ENCODE measurements at places on chromosomes 7 and 10.

GRCh38 chr7:28990200-28990960, 32.2 kb upstream of the TRIL start:
- DNase-seq, result no peak

DNA sequence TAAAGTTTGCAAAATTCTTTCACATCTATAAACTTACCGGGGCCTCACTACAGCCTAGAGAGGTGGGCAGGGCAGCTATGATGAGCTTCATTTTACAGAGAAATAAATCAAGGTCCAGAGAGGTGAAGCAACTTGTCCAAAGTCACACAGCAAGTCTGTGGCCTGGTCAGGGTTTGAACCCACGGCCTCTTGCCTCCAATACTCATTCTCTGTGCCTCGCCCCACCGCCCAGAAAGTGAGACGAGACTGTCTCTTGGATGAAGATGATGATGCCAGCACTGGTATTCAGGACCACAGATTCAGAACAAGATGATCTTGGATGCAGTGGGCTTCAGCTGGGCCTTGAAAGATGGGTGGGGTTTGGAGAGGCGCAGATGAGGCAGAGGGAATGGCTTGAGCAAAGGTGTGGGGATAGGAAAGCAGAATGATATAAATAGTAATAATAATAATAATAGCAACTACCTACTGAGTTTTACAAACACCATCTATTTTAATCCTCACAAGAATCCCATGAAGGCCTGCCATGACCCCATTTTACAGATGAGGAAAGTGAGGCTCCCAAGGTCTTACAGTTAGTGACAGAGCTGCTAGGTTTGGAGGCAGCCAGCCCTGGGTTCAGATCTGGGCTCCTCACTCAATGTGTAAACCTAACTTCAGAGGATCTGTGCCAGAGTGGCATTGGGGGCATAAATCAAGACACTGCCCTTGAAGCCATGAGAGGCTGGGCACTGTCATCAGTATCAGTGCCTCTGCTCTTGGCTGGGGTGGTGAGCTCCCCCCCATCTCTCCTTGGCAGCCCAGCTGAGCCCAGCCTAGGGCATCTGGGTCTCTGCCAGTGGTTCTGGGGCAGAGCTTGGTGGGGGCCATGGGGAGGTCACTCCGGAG, 70.0 kb downstream of the NEURL1 start:
- DNase-seq, result no peak

GRCh38 chr10:100993986-100994708, 5.5 kb upstream of the LZTS2 start:
- DNase-seq, result no peak

- DNase-seq, result no peak
Observed at GRCh38 chr7:49530481-49530880, 243.0 kb upstream of the VWC2 start.

- no peak for DNase-seq
Observed at GRCh38 chr10:12561307-12561706, 212.0 kb downstream of the CAMK1D start.

DNA sequence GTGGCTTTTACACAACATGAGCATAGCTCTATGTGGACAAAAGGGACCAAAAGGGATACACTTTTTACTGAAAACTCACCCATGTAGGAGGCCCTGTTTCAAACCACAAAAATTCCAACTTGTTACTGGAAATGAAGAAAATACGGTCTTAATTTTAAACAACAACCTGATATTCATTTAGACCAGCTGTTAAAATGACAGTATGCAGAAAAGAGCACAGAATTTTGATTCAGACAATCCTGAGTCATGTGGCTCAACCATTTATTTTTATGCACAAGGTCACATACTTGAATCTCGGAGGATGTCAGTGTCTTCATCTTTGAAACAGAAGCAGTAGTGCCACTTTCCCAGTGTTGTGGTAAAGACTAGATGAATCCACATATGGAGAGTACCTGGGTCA, 426.5 kb upstream of the NFE2L3 start:
- DNase-seq, result no peak
